ENCODE measurements at places on chromosomes 11 and 22. TPM values are rescaled to one million over a fixed set of nuclear protein-coding genes. Genes with fewer than 3 reads are reported as not detected.

The PLCB3 gene
- total RNA-seq: 23.6 TPM

The TSGA10IP gene
- not detected for total RNA-seq

The DNHD1 gene
- total RNA-seq: 33.1 TPM

The LRP5 gene
- total RNA-seq: 55.2 TPM

The INS gene
- 1.5 TPM for total RNA-seq

The DYNC2H1 gene
- 35.4 TPM for total RNA-seq

The C1QTNF6 gene
- total RNA-seq: 7.8 TPM

The PTPRJ gene
- total RNA-seq: 35.1 TPM

The NRGN gene
- 6.2 TPM for total RNA-seq

Data from sciatic nerve (tissue), 2 donors.